ENCODE measurements at places on chromosomes 2 and 18. TPM values are rescaled to one million over a fixed set of nuclear protein-coding genes. Genes with fewer than 3 reads are reported as not detected.

GRCh38 chr18:48631851-48632250, 93.0 kb downstream of the CTIF start:
- no peak for DNase-seq
- H3K27me3 ChIP-seq = no peaks in the 10 kb centered on the region
- H3K4me3 ChIP-seq = no peak overlapping the region
- H3K27ac ChIP-seq = no peak overlapping the region
- no peaks in the 10 kb centered on the region for H3K36me3 ChIP-seq
- H3K4me1 ChIP-seq = no peaks in the 10 kb centered on the region

DNA sequence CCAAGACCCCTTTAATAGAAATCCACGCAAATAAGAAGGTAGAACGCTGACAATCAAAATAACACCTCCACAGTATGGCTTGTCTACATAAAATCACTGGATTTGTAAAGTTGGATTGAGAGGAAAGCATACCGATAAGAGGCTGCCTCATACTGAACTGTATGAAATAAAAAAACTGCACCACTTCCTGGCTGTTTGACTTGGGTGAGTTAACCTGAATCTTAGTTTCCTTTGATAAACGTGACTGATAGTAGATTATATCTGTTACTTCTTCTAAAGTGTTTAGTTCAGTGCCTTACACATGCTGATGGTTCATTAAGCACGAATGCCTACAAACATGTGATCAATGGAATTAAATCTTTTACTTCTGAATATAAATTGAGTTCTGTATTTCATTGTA, 140.4 kb upstream of the RNF152 start:
- no peaks in the 10 kb centered on the region for H3K27me3 ChIP-seq
- no peak overlapping the region for H3K27ac ChIP-seq
- no peaks in the 10 kb centered on the region for H3K4me1 ChIP-seq

The IL36G gene
- polyA plus RNA-seq = not detected

- no peak overlapping the region for H3K4me3 ChIP-seq
- H3K36me3 ChIP-seq = no peaks in the 10 kb centered on the region
- no peaks in the 10 kb centered on the region for H3K27me3 ChIP-seq
- no peak overlapping the region for H3K27ac ChIP-seq
These were observed 88.5 kb downstream of the PTRHD1 start for GRCh38 chr2:24704692-24705091.

The EML4 gene
- polyA plus RNA-seq = 35.9 TPM

The SPATA3 gene
- polyA plus RNA-seq = not detected

DNA sequence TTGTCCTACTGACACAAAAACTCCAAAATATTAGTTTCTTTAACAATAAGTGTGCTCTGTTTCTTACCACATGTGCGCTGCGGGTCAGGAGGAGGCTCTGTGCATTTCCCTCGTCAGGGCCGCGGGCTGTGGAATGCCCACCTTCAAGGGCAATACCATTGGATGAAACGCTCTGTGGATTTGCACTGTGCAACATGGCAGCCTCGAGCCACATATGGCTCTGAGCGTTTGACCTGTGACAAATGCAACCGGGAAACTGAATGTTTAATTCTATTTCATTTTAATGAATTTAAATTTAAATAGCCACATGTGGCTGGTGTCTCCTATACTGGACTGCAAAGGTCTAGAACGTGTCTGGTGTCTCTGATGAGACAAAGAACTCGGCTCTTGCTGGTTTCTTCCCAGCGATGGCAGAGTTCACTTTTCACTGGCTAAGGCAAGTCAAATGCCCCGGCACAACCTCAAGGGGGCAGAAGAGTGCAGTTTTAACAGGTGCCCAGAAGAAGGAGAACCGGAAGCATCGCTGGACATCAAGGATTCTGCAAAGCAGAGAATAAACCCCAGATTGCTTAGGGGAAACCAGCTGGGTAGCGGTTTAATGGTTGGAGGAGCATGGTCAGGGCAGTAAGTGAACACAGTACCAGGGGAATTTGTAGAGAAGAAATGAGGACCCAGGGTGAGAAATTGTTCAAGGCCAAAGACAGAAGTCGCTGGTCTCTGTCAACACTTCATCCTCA, 37.0 kb upstream of the TMEM18 start:
- H3K27me3 ChIP-seq = peaks cover 9% of the 10 kb centered on the region
- H3K27ac ChIP-seq = no peak overlapping the region
- no peaks in the 10 kb centered on the region for H3K4me1 ChIP-seq
- H3K4me3 ChIP-seq = no peak overlapping the region
- H3K36me3 ChIP-seq = no peaks in the 10 kb centered on the region

Data from adrenal gland (tissue), 19 donors.